Kidney (tissue), 22 donors: ENCODE measurements at places on chromosomes 4 and X. TPM values are rescaled to one million over a fixed set of nuclear protein-coding genes. Genes with fewer than 3 reads are reported as not detected.
A peak's percentile ranks its signal among the peaks of the same experiment; 100 is the strongest.

DNA sequence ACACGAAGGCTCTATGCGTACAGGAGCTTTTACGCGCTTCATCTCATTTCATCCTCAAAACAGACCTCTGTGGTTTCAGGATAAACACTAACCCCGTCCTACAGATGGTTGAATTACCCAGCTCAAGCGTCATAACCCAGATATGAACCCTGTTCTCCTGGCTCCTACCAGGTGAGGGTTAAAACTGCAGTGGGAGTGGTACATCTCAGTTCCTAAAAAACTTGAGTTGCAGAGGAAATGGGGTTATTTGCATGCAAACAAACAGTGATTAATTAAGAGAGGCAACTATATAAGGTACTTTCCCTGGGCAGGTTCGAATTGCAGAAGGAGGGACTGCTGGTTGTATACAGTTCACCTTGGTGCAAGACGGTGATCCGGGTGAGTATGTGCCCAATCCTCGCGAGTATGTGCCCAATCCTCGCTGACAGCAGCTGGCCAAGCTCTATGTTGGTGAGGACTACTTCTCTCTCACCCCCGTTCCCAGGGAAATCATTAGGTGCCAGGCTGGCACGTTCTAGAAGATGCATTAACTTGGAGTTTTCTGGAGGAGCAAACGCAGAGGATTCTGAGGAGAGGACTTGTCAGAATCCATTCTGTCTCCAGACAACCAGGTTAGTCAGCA, 72.6 kb downstream of the FHDC1 start:
- no peak overlapping the region for H3K4me3 ChIP-seq
- no peaks in the 10 kb centered on the region for H3K36me3 ChIP-seq
- no peaks in the 10 kb centered on the region for H3K27me3 ChIP-seq
- no peak for DNase-seq

DNA sequence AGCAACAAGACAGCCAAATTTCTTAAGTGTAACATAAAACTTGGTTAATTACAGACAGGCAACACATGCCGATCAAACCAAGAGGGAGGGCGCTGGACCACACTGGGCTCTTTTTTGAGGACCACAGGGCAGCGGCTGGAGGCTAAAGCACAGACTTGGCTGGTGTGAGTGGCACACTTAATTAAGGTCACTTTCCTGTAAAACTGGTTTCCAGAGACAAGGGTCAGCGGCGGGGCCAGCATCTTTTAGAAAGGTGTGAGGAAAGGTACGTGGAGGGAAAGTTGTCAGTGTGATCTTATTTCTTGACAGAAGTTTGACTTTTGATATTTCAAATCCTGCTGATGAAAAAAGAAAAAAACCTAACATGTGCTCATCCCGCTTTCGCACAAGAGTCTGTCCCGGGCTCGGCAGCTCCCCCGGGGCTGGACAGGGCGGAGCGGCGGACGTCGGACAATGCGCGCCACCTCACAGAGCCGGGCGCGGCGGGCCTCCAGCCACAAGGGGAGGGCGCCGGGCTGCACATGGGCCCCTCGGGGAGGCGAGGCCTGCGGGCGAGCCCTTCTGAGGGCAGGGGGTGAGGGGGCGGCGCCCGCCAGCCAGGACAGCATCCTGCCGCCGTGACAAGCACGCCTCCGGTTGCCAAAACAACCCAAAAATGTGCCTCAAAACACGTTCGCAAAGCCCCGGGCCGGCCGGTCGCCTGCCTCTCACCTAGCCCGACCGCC, 660 bp upstream of the HSPA4L start:
- peak overlapping the region; percentile 94 for H3K27ac ChIP-seq
- peak overlapping the region; percentile 99 for H3K4me3 ChIP-seq
- peak; percentile 89 for DNase-seq
- no peaks in the 10 kb centered on the region for H3K4me1 ChIP-seq

- no peaks in the 10 kb centered on the region for H3K4me1 ChIP-seq
- no peak for DNase-seq
- no peak overlapping the region for H3K4me3 ChIP-seq
- H3K27me3 ChIP-seq, result no peaks in the 10 kb centered on the region
- no peak overlapping the region for H3K27ac ChIP-seq
These were observed 127.2 kb upstream of the RPS6KA3 start for GRCh38 chrX:20393944-20394343.

DNA sequence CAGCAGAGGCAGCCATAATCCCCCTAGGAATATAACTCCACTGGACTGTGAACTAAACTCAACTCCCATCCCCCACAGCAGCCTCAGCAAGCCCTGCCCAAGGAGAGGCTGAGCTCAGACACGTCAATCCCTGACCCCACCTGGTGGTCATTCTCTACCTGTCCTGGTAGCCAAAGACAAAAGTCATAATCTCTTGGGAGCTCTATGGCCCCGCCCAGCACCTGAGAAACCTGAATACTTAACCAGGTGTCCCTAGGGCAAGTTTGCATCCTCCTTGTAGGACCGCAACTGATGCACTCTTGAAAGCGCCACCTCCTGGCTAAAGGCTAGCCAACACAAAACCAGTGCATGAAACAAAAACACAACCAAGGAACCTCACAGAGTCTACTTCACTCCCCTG, 18.4 kb downstream of the CT47B1 start:
- no peak for DNase-seq
- H3K27ac ChIP-seq, result no peak overlapping the region
- H3K27me3 ChIP-seq, result no peaks in the 10 kb centered on the region
- H3K4me3 ChIP-seq, result no peak overlapping the region
- H3K4me1 ChIP-seq, result no peaks in the 10 kb centered on the region

DNA sequence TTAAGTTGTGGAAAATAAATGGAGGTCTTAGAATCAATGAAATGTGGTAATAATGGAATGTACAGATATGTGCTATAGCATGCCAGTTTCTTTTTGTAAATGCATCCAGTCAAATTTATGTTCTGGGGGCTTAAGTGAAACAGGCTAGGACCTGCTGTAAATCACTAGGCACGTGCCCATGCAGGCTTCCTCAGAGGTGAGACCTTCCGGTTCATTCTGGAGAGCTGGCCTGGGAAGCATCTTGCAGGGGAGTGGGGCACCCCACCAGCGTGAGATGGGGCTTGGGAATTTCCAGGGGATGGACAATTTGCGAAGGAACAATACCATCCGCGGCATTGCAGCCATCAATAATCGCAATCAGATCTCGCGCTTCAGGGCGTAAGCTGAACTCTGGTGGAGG, 80.1 kb downstream of the SORCS2 start:
- H3K4me3 ChIP-seq, result no peak overlapping the region
- no peaks in the 10 kb centered on the region for H3K4me1 ChIP-seq
- no peaks in the 10 kb centered on the region for H3K36me3 ChIP-seq

- no peak overlapping the region for H3K4me3 ChIP-seq
- H3K4me1 ChIP-seq, result no peaks in the 10 kb centered on the region
- H3K27me3 ChIP-seq, result no peaks in the 10 kb centered on the region
- H3K36me3 ChIP-seq, result no peaks in the 10 kb centered on the region
- H3K27ac ChIP-seq, result no peak overlapping the region
- DNase-seq, result no peak
These were observed 486.1 kb upstream of the POU3F4 start for GRCh38 chrX:83022020-83022419.

The TMEM154 gene
- 11.0 TPM for total RNA-seq

The SLC38A5 gene
- total RNA-seq, result 8.3 TPM

The TCEAL7 gene
- 2.6 TPM for total RNA-seq

The PASD1 gene
- total RNA-seq, result not detected

The SMIM10 gene
- 6.5 TPM for total RNA-seq
